Fibroblast of the conjunctiva (primary cell): ENCODE measurements at places on chromosomes 16 and 17.

- no peak for DNase-seq
Measured at GRCh38 chr16:74950511-74950910, 34.4 kb downstream of the WDR59 start.

- no peak for DNase-seq
Measured at GRCh38 chr17:30112794-30113193, 3.8 kb upstream of the NSRP1 start.

GRCh38 chr16:79469999-79470398 lies 130.5 kb downstream of the MAF start:
- DNase-seq = no peak

- peak; percentile 22 for DNase-seq
Measured at GRCh38 chr17:63120406-63120805, 154.4 kb downstream of the TANC2 start.

GRCh38 chr17:39688945-39689344 lies 1.1 kb upstream of the PGAP3 start:
- no peak for DNase-seq

DNA sequence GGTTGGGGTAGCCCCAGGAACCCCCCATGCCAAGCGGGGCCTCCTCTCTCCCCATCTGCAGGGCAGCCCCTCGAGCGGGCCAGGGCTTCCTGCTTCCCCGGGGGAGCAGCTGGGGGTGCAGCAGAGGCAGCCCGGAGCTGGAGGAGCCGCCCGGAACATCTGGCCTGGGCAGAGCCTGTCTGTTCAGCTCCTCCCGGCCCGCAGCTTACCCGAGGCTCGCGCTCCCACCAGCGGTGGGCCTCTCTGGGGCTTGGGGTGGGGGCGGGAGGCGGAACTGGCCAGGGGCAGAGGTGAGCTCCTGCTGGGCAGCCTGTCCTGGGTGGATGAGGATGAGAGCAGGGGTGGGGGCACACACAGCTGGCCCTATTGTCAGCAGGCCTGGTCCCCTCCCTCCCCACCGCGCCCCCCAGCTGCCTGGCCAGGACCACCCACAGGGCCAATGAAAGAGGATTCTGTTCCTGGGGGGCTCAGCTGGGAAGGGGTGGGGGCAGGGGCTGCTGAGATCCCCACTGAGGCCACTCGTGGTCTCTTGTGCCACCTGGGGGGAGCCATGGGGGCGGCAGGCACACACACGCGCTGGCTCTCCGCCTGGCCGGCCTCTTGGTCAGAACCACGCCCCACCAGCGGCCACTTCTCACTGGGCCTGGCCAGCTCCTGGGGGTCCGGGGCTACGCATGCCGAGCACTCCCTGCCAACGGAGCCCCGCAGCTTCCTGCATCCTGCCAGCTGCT lies 34.7 kb downstream of the BAHCC1 start:
- DNase-seq = peak; percentile 55

GRCh38 chr16:13926891-13927290 lies 6.9 kb downstream of the ERCC4 start:
- no peak for DNase-seq

DNA sequence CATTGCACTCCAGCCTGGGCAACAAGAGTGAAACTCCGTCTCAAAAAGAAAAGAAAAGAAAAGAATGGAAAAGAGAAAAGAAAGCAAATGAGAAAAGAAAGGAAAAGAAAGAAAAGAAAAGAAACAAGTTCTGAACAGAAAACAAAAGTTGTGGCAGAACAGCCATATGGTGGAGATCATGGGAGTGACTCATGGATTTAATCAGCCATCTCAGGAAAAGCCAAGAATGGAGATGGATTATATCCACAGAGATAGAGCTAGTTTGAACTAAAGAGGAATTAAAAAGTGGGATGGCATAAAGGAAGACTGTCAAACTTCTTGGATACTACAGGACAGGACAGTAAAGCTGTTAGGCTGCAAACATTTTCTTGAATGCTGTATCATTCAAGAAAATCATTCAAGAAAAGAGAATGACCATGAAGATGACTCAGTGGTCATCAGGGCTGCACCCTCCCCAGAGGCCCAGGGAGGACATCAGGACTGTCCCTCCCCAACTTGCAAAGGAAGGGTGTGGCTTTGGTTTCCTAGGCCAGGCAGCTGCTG lies 120.6 kb downstream of the USP22 start:
- no peak for DNase-seq

- DNase-seq = no peak
Measured at GRCh38 chr17:33901085-33901484, 354.0 kb upstream of the CCL2 start.

DNA sequence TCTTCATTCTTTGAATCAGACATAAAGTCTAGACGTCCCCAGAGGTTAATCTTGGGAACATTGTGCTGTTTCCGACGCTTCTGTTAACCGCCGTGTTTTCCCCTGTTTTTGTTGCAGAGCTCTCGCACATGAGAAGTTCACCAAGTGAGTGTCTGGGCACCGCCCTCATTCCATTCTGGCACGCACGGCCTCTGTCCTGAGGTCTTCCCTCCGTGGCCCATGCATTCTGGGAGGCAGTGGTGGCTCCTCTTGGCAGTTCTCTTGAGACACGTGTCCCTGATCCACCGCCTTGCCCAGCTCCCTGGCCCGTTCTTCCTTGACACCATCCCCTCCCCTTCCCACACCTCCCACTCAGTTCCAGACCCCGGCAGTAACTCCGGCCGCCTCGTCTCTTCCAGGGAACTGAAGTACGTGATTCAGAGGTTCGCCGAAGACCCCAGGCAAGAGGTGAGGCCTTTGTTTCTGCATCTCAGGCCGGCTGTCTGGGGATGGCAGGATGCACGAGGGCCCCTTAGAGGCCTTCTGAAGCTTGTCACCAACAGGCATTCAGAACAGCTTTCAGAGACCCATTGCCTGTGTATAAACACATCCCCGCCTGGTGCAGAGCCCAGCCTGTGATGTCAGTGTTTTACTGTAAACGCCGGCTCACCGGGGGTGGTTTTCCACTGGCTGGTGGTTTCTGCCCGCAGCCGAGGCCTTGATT lies 85.9 kb upstream of the PLCG2 start:
- DNase-seq = no peak

- DNase-seq = peak; percentile 41
Measured at GRCh38 chr16:86882586-86883280, 304.4 kb downstream of the FOXL1 start.

DNA sequence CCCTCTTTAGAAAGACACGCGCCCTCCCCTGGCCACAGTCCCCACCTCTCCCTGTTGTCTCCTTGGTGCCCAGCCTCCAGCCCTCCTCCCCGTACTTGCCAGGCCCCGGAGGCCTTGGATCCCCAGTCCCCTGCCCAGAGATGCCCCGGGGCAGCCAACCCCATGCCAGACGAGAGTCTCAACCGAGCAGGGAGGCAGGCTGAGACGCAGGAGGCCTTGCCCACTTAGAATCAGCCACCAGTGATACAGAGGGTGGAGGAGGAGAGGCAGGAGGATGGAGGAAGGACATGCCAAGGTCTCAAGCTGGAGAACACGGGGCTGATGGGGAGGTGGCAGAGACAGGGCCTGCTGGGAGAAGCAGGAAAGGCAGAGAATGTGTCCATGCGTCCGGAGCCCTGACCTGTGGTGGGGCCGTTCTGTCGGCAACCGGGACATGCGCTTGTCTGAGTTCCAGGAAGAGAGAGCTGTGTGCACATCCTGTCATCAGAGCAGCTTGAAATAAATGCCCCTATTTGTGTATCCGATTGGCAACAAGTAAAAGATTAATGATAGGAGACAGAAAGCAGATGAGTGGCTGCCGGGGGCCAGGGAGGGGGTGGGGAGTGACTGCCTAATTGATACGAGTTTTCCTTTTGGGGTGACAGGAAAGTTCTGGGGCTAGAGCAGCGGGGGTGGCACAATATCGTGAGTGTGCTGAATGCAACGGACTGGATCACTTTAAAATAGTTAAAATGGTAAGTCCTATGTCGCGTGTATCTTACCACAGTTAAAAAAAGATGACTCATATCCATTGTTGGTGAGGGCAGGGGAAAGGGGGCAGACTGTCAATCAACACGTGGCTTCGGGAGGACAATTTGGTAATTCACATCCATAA lies 44.7 kb upstream of the MEAK7 start:
- DNase-seq = no peak

- peak; percentile 74 for DNase-seq
Measured at GRCh38 chr17:55690105-55690508, 32.6 kb downstream of the TMEM100 start.

- no peak for DNase-seq
Measured at GRCh38 chr17:57537524-57538410, 207.3 kb downstream of the CCDC182 start.

GRCh38 chr17:37239690-37240334 lies 136.0 kb upstream of the C17orf78 start:
- peak; percentile 14 for DNase-seq

- no peak for DNase-seq
Measured at GRCh38 chr16:10594312-10594950, 14.0 kb upstream of the EMP2 start.

GRCh38 chr16:86512301-86512859 lies 2.1 kb downstream of the FOXF1 start:
- no peak for DNase-seq

GRCh38 chr17:41308251-41308917 lies 725 bp downstream of the KRTAP16-1 start:
- DNase-seq = no peak

- peak; percentile 32 for DNase-seq
Measured at GRCh38 chr17:83055911-83056582, 23.4 kb upstream of the METRNL start.

- DNase-seq = no peak
Measured at GRCh38 chr16:19835968-19836421, 48.7 kb downstream of the GPRC5B start.

GRCh38 chr17:385178-385835 lies 32.7 kb upstream of the RPH3AL start:
- no peak for DNase-seq

DNA sequence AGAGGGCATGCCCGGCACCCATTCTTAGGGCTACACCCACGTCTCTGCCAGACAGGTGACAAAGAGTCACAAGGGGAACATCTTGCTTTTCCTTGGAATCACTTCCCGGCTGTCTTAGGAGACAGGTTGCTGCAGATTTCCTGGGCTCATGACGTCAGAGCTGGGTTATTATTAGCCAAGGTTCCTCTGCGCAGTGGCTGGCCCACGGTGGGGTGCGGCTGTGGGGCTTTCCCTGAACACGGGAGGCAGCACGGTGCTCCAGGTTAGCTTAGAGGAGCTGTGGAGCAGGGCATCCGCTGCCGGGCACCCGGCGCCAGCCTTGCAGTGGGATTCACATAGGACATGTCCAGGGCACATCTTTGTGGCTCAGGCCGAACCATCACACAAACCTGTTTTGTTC lies 118.0 kb upstream of the PLCG2 start:
- DNase-seq = no peak

DNA sequence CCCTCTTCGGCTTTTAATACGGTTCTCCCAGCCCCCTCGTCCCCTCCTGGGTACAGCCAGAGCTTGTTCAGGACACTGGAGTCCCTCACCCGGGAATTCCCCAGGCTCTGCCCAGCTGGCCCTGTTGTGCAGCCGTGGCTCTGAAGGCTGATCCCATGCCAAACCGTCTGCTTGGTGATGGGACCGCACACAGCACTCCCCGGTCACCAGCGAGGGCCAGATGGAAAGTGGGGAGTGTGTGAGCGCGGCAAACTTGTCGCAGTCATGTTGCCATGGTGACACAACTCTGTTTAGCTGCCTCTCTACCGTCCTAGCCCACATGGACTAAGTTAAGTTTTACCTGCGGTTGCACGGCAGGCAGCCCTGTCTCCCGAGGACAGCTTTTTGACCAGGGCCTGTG lies 107.9 kb downstream of the RAP1GAP2 start:
- DNase-seq = no peak

- DNase-seq = no peak
Measured at GRCh38 chr16:23013484-23013883, 135.8 kb downstream of the USP31 start.

DNA sequence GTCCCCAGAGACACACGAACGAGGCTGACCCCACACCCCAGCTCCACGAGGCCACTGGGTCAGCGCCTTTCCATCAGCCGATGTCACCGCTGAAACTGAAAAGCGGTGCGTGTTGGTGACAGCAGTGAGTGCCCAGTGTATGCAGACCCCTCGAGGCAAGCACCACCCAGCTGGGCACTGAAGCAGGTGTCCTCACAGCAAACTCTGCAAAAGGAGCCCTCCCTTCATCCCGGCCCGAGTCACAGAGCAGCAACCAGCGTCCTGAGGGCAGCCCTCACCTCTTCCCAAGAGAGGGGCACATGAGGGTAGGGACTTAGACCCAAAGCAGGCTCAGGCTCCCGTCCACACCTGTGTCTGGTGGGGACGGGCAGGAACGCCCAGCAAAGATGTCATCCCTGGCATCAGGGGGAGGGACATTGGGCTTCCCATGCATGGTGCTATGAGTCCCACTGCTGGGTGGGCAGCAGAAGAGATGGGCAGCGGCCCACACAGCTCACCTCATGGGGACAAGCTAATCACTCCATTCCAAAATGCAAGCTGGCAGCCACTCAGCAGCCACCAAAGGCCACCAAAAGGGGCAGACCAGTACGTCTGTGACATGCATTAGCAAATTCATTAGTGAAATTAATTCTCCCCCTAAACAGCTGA lies 49.2 kb downstream of the RBFOX3 start:
- DNase-seq = no peak
